Kidney (tissue), 22 donors: ENCODE measurements at places on chromosomes 1 and 21.

DNA sequence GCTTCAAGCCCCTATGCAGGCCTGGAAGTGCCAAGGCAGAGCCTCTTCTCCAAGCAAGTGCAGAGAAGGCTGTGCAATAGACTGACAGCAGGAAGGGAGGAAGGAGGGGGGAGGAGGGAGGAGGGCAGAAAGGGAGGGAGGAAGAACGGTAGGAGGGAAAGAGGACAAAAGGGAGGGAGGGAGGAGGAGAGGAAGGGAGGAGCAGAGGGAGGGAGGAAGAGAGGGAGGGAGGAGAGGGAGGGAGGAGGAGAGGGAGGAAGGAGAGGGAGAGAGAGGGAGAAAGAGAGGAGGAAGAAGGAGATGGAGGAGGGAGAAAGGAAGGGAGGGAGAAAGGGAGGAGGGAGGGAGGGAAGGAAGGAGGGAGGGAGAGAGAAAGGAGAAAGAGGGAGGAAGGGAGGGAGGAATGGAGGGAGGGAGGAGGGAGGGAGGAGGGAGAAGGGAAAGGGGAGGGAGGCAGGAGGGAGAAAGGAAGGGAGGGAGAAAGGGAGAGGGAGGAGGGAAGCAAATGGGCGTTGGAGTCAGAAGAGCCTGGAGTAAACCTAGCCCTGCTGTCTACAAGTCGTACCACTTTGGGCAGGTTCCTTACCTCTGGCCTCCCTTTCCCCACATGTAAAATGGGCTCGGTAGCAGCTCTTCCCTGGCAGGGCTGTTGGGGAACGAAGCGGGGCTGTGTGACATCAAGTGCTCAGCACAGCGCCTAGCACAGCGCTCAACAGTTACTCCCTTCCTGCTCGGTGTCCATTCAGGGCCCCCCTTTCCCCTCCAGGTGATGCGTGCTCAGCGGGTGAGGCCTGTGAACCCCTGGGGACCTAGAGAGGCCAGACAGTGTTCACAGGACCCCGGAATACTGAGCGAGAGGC, 244.6 kb downstream of the NPHP4 start:
- H3K27me3 ChIP-seq: no peaks in the 10 kb centered on the region
- DNase-seq: no peak
- H3K27ac ChIP-seq: no peak overlapping the region
- no peaks in the 10 kb centered on the region for H3K36me3 ChIP-seq

DNA sequence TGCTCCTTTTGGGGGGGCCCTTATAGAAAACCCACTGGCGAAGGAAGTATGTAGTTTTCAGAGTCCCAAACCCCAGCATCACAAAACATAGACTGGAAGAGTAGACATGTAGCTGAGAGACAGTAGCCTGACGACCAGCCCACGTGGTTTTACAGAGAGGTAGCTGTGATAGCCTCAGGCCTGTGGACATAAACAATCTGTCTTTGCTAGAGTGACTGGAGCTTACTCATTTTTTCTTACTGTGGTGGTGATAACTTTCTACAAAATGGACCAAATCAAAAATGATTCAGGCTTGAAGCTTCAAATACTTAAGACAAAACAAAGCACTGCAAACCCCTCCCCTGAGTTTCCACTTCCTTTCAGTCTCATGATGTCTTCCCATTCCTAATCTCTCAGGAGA, 497.0 kb downstream of the RWDD3 start:
- H3K36me3 ChIP-seq: no peaks in the 10 kb centered on the region
- H3K27me3 ChIP-seq: no peaks in the 10 kb centered on the region
- no peak overlapping the region for H3K27ac ChIP-seq
- no peak for DNase-seq
- H3K4me1 ChIP-seq: no peaks in the 10 kb centered on the region

- H3K4me3 ChIP-seq: no peak overlapping the region
- no peaks in the 10 kb centered on the region for H3K36me3 ChIP-seq
- H3K27me3 ChIP-seq: no peaks in the 10 kb centered on the region
- H3K4me1 ChIP-seq: no peaks in the 10 kb centered on the region
These were observed 15.4 kb downstream of the ABCA4 start for GRCh38 chr1:94105581-94105952.

DNA sequence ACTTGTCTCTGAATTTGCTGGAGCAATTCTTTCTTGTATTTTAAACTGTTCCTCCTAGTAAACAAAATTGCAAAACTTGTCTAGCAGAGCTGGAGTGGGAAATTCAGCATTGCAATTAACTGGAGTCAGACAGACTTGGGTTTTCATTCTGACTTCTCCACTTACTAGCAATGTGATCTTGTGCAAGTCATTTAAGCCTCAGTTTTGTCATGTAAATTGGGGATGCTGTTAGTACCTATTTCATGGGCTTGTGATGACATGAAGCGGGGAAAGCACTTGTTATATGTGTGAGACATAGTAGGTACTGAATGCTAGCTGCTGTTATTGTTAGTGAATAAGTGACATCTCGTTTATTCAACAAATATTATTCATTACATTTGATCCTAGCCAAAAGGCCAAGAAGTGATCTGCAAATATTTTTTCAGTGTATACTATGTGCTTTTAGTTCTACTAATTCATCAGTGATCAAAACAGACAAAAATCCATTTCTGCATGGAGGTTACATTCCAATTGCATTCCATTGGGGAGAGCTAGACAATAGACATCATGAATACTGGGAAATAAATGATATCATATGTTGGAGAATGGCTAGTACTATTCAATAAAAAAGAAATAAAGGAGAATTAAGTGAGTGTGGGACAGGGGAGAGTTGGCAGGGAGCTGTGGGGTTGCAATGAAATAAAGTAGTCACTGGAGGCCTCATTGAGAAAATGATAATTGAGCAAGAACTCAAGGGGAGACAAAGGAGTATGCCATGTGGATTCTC, 47.1 kb downstream of the CACHD1 start:
- DNase-seq: no peak
- H3K27ac ChIP-seq: no peak overlapping the region
- H3K4me1 ChIP-seq: peaks cover 15% of the 10 kb centered on the region
- no peaks in the 10 kb centered on the region for H3K27me3 ChIP-seq
- H3K4me3 ChIP-seq: no peak overlapping the region
